ENCODE measurements at places on chromosomes 12 and 14. TPM values are rescaled to one million over a fixed set of nuclear protein-coding genes. Genes with fewer than 3 reads are reported as not detected.

DNA sequence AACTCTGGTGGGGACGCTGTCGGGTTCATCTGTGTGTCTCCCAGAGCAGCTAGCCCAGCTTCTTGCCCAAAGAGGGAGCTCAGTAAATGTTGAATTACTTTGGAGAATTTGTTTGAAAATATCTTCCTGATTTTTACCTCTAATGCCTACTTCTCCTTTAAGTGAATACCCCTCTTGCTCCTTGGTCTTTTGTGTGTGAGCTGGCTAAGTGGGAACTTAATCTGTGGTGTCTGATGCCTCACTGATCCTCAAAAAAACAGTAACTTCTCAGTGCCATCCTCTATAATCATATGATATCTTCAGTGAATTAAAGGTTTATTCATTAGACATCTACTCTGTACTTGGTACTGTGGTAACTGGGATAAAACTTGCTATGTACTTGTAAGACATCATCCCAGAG lies 7.7 kb upstream of the PSMA6 start:
- H3K27ac ChIP-seq, result no peak overlapping the region
- H3K36me3 ChIP-seq, result peaks cover 7% of the 10 kb centered on the region
- peaks cover 29% of the 10 kb centered on the region for H3K4me1 ChIP-seq
- H3K27me3 ChIP-seq, result no peaks in the 10 kb centered on the region
- H3K4me3 ChIP-seq, result no peak overlapping the region

DNA sequence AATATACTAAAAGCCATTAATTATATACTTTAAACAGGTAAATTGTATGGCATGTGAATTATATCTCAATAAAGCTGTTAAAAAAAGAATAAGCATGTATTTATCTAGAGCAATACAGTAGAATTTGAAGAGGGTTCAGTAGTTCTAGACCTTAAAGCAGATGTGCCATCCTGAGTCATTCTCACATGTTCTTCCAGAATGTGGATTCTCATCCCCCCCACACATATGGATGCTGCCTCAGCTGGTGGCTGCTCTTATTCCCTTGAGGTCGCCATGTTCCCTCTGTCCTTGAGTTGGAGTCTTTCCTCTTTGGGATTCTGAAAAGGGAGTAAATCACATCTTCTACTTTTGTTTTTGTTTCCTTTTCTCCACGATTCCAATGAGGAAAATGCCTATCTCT lies 321.3 kb downstream of the AEBP2 start:
- H3K4me3 ChIP-seq, result no peak overlapping the region
- no peaks in the 10 kb centered on the region for H3K36me3 ChIP-seq
- no peaks in the 10 kb centered on the region for H3K27me3 ChIP-seq
- no peak for DNase-seq
- H3K4me1 ChIP-seq, result no peaks in the 10 kb centered on the region

- no peak for DNase-seq
- no peak overlapping the region for H3K27ac ChIP-seq
- H3K4me3 ChIP-seq, result no peak overlapping the region
- H3K4me1 ChIP-seq, result no peaks in the 10 kb centered on the region
These were observed 4.8 kb upstream of the LMNTD1 start for GRCh38 chr12:25557830-25558436.

- H3K27ac ChIP-seq, result no peak overlapping the region
- no peaks in the 10 kb centered on the region for H3K27me3 ChIP-seq
- H3K36me3 ChIP-seq, result no peaks in the 10 kb centered on the region
These were observed 139.8 kb downstream of the EPS8 start for GRCh38 chr12:15649347-15649746.

- no peak for DNase-seq
- H3K27me3 ChIP-seq, result no peaks in the 10 kb centered on the region
- H3K27ac ChIP-seq, result no peak overlapping the region
- peaks cover 16% of the 10 kb centered on the region for H3K4me1 ChIP-seq
- H3K36me3 ChIP-seq, result no peaks in the 10 kb centered on the region
These were observed 96.4 kb downstream of the LRRC74A start for GRCh38 chr14:76922584-76922983.

DNA sequence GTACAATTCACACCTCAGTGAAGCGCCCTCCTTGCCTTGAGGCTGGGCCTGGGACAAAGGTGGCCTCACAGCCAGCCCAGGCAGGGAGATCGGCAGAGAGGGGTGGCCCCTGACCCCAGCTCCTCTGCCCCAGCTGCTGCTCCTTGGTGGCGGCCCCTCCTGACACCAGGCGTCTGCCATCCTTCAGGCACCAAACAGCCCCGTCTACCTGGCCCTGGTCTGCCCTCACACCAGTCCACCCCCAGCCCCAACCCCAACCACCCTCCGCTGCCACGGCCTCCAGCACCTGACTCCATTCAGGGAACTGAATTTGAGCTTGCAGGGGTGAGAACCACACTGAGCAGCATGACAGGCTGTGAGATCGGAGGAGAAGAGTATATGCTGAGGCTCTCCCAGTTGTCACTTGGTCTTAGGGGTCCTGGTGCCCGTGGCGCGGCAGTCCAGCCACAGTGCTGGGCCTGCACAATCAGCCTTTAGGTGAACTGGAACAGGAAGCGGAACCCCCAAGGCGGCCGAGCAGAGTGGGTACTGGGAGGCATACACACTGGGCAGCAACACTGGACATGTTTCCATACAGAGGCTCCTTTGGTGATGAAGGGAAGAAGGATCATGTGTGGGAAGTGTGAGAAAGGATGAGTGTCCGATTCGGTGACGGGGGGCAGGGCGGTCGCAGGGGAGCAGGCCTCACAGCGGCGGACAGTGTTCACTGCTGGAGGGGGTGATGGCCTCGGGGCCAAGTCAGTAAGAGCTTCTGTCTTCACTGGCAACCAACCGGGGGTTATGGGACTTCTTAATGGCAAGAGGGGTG lies 18.7 kb downstream of the ZFYVE21 start:
- H3K36me3 ChIP-seq, result no peaks in the 10 kb centered on the region
- no peak overlapping the region for H3K27ac ChIP-seq
- DNase-seq, result no peak
- no peaks in the 10 kb centered on the region for H3K27me3 ChIP-seq
- H3K4me1 ChIP-seq, result no peaks in the 10 kb centered on the region
- no peak overlapping the region for H3K4me3 ChIP-seq

DNA sequence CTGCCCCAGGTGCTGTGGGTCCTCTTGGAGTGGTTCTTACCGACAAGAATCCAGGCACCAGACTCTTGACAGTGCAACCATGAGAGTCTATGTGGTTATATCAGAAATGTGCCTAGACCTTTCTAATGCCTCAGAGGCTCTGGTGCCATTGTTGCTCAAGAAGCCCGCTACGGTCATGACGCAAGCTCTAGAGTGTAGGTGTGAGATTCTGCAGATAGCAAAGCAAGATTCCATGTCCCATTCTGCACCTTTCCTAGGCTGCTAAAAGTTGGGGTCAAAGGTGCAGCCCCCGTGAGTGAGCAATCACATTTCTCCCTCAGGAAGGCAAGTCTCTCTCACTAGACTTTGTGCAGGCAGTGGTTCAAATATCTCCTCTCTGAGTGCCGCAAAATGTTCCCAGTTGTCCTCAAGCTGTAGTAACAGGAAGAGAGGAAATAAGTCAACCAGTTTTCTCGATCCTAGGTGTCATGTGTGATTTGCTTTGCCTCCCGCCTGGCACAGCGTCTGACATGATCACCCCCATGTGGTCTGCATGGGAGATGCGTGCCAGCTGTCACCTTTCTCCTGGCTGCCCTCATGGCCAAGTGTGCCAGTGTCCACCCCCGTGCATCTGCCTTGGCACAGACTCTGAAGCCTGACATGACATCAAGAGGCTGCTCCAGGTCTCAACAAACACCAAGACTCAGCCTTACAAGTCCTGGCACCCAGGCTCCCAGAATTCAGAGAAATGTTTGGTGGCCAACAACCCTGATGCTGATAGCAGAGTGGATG lies 122.5 kb upstream of the COCH start:
- no peak overlapping the region for H3K27ac ChIP-seq
- no peaks in the 10 kb centered on the region for H3K27me3 ChIP-seq
- no peaks in the 10 kb centered on the region for H3K4me1 ChIP-seq
- DNase-seq, result peak; percentile 2

- H3K4me1 ChIP-seq, result no peaks in the 10 kb centered on the region
- no peaks in the 10 kb centered on the region for H3K36me3 ChIP-seq
- no peak overlapping the region for H3K4me3 ChIP-seq
- no peak for DNase-seq
These were observed 63.9 kb downstream of the AACS start for GRCh38 chr12:125129179-125129571.

The GPRC5D gene
- 0.29 TPM for total RNA-seq

The AQP2 gene
- total RNA-seq, result not detected
